Globus pallidus (tissue), 1 donor: ENCODE measurements at places on chromosomes 4 and X.

DNA sequence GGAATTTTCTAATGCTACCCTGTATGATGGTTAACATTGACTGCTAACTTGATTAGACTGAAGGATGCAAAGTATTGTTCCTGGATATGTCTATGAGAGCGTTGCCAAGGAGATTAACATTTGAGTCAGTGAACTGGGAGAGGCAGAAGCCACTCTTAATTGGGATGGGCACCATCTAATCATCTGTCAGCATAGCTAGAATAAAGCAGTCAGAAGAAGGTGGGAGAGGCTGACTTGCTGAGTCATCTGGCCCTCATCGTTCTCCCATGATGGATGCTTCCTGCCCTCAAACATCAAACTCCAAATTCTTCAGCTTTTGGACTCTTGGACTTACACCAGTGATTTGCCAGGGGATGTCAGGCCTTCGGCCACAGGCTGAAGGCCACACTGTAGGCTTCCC is 878.5 kb downstream of the PCDH7 start:
- DNase-seq = no peak

- DNase-seq = peak; percentile 48
Observed at GRCh38 chr4:15131551-15131950, 129.3 kb downstream of the CPEB2 start.

DNA sequence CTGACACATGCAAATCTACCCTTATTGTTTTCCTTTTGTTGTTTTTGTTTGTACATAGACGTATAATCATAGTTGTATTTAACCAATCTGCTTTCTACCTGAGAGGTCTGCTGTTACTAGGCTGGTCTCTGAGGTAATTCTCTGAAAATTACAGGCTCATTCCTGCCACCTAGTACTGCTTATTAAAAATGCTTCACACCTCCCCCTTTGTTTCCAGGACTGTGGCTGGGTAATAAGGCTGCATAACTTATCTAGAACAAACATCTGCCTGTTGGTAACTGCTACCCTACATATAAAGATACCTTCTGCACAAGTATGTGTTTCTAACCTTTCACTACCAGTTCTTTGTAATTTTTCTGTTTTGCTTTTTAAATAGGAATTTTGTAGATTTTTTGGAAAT is 34.2 kb downstream of the COX7B2 start:
- no peak for DNase-seq

DNA sequence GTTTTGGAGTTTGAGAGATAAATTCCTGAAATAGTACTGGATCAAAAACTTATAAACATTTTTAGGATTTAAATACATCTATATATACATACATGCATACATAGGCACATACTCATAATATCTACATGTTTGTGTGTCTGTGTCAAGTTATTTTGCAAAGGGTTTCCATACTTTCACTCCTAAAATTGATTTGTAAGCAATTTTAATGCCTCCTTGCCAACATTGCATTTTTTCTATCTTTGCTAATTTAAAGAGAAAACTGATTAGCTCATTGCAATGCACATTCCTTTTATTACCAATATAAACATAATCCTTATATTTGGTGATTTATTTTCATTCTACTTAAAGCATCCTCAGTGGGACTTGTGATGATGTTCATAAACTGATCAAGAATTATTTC is 258.3 kb downstream of the FRMPD4 start:
- no peak for DNase-seq

- no peak for DNase-seq
Observed at GRCh38 chr4:183831026-183831446, 74.1 kb upstream of the STOX2 start.

DNA sequence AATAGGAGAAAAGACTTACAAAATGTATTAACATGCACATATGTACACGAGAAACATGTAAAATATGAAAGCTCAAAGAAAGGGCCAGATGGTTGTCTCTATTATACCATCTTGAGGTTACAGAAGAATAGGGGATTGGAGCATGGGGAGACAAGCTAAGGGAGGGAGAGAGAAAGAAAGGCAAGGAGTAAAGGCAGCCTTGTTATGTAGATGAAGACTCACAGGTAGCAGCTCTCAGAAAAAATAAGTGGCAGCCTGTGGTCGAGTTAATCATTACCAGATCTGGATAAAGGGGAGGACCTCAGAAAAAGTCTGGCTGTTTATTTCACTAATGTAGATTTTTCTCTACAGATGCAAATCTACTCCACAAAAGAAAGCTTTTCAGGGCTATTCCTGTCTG is 26.6 kb upstream of the PPP1R2C start:
- DNase-seq = no peak

DNA sequence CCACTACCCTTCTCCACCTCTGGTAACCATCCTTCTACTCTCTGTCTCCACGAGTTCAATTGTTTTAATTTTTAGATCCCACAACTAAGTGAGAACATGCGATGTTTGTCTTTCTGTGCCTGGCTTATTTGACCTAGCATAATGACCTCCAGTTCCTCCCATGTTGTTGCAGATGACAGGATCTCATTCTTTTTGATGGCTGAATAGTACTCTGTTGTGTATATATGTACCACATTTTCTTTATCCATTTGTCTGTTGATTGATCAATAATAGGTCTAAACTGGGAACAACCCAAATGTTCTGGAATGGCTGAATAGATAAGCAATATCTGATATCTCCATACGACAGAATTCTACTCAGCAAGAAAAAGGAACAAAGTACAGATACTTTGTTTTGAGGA is 67.2 kb downstream of the DIPK2B start:
- DNase-seq = no peak

GRCh38 chr4:99572527-99573240 is 1.9 kb upstream of the MTTP start:
- no peak for DNase-seq

DNA sequence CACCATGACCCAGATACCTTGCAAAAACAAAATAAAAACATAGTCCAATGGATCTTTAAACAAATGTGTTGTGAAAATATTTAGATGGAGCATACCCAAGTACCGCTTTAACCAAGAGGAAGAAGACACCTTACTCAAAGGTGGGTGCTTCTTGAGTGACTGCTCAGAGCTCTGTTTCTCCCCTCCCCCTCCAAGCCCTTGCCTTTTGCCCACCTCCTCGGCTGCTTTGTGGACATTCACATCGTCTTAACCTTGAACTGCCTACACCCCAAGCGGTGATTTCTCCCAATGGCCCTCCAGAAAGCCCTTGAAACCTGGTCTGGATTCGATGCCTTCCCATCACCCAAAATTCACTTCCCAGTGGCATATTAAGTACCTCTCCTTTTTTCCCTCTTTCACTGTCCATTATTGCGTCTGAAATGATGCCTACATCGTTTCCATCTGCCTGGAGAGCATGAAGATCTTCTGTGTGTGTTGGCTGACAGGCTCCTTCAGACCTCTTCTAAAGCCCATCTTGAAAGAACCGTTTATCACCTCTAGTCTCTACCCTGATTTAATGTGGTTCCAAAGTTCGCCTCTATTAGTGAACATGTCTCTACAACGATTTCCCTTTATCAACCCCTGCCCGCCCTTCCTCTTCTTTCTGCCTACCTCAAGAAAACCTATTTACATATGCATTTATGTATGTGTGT is 968 bp downstream of the GPRIN3 start:
- no peak for DNase-seq

DNA sequence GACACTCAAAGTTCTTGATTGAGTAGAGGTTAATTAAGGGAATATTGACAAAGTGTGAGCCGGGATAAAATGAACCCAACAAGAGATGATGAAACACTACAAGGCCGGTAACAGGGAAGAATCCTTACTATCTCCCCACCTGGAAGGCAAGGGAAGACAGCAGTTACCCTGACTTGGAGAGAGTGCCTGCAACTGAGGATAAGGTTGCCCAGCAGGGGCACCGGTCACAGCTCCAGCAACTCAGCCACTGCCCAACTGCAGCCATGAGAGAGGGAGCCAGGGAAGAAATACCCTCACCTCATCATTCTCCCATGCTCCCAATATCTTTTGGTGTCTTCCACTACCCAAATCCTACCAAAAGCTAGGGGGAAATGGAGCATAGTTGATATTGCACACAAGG is 212.7 kb downstream of the KCTD8 start:
- no peak for DNase-seq

DNA sequence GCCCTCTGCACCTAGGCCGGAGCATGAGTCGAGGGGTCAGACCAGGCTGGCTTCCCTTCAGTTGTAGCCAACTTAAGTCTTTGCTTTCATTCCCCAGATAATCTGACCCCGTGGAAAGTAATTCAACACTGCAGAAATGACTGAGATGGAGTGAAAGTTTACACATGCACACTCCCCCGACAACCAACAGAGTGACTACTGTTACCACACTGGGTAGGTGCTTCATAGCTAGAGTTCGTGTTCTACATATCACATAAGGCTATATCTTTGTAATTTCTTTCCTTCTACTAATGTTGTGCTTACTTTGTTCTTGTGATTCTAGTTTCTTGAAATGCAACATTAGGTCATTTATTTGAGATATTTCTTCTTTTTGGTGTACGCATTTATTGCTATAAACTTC is 7.2 kb upstream of the CTAG2 start:
- DNase-seq = no peak

GRCh38 chr4:86565651-86566050 is 28.5 kb upstream of the PTPN13 start:
- no peak for DNase-seq

DNA sequence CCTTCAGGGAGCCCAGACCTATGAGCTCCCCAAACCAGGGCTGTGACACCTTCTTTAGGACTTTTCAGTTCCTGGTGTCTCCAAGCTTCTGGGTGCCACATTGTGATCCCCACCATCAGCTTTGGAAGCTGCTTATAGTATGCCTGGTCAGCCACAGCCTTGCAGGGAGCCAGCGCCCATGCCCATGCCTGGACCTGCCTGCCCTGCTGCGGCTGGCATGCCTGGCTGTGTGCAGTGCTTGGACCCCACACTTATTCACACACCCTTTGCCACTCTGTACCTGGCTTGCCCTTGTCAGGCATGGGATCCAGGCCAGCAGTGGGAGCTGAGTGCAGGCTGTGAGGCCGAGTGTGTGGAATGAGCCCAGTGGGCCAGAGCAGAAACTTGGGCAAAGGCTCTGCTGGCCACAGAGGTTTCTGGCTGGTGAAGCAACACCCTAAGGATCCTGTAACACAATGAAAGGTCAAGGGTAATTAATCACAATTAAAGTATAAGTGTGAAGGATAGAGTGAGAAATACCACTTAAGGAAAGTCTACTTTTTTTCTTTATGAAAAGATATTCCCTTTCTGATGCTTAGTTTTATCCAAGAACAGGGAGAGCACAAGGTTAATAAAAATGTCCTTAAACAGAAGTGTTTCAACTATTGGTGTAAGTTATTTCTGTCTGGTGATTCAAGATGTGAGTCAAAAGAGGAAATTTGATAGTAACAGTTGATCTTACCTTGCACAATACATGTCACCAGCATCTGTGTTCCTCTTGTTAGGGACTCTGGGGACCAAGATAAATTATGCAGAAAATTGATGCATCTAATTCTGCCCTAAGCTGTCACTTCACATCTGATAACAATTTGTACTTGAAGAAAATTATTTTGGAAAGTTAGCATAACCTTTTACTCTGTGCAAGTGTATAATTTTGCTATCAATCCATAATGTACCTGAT is 161.8 kb downstream of the FAM47A start:
- no peak for DNase-seq

- DNase-seq = no peak
Observed at GRCh38 chrX:119398974-119399771, at the start of gene SLC25A43. Gene SLC25A43, plus strand, starts transcription at chrX:119399336. Its CDS starts 68 bp downstream, at chrX:119399404.

DNA sequence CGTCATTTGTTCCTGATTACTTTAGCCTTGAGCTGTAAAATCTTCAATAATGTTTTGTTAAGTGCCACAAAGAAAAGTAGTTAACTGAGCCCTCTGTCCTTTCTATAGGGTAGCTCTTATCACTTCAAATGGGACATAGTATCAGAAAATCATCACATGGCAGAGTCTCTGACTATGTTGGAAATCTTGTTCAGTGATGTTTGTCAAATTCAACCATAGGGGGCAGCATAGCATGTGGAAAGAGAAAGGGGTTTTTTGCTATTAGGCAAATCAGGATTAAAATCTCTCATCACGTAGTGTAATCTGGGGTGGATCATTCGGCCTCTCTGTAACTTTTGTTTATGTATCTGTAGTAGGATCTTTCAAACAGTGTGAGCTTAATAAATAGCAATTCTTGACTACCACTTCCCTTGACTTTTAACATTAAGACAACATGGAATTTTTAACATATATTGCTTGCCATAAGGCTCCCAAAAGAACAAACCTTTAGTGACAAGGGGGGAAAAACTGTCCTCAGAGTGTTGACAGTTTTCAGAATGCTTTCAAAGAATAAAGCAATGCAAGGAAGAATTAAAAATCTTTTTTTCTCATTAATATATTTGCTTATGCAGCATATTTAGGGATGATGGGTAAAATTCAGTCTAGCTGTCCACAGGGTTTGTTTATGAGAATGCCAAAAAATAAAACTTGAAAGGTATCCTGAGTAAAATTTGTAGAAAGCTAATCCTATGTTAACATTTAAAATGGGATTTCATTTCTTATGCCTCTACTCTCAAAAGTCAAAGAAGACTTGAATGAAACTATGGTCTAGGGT is 127.2 kb downstream of the FBXW7 start:
- DNase-seq = peak; percentile 36

GRCh38 chr4:6201580-6202091 is 1.3 kb upstream of the JAKMIP1 start:
- DNase-seq = no peak

GRCh38 chr4:94365304-94365703 is 22.7 kb upstream of the HPGDS start:
- DNase-seq = no peak

- no peak for DNase-seq
Observed at GRCh38 chr4:177473991-177474390, 31.8 kb upstream of the AGA start.

- no peak for DNase-seq
Observed at GRCh38 chr4:1938027-1938426, 66.8 kb downstream of the NSD2 start.
